Type B pancreatic cell (in vitro differentiated cells): ENCODE measurements at places on chromosomes 16 and 17.

GRCh38 chr16:85086347-85087291 is 25.7 kb downstream of the CIBAR2 start:
- H3K4me1 ChIP-seq = peaks cover 37% of the 10 kb centered on the region
- no peaks in the 10 kb centered on the region for H3K36me3 ChIP-seq
- H3K27ac ChIP-seq = no peak overlapping the region
- H3K27me3 ChIP-seq = no peaks in the 10 kb centered on the region
- DNase-seq = no peak

DNA sequence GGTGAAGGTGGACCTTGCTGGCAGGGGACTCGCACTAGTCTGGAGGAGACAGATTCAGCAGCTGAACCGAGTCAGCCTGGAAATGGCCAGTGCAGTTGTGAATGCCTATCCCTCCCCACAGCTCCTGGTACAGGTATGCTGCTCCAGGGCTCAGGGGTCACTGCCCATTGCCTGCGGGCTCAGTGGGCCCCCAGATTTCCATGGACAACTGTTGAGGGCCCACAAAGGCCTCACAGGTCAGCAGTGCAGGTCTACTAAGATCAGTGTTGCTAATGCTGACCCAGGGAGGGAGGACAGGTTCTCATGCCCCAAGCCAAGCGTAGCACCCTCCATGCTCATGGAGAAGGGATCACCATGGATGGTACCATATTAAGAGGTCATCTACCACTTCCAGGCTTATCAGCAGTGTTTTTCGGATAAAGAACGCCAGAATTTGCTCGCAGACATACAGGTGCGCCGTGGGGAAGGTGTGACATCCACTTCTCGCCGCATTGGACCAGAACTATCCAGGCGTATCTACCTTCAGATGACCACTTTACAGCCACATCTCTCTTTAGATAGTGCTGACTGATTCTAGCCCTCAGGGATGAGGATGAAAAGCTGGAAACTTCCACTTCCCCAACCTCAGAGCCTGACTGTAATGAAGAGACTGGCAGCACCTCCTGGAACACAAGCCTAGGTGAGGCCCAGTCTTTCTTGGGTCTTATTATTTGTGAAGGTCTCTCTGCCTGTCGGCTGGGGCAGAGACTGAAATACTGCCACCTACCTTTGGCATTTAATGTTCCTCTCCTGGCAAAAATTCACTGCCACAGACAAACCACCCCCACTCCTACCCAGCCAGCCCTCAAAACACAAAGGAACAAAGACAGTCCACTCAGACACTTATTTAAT is 7.6 kb downstream of the EME1 start:
- no peaks in the 10 kb centered on the region for H3K4me1 ChIP-seq
- no peak overlapping the region for H3K4me3 ChIP-seq
- H3K27me3 ChIP-seq = no peaks in the 10 kb centered on the region

DNA sequence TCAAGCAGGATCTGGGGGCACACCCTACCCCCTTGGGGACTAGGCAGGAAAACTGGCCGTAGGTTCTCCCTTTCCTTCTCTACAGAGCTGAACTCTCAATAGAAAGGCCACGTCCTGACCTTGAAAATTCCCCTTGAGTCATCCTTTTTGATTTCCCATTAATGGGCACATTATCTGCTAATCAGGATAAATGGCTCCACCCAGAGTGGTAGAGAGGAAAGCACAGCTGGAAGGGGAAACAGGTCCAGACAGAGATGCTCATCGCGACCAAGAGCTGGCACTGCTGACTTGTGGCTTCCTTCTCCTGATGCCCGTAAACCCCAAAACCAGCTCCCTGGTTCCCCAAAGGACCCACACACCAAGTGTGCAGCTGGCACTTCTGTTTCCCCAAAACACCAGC is 206.5 kb upstream of the CDH5 start:
- DNase-seq = no peak
- H3K36me3 ChIP-seq = no peaks in the 10 kb centered on the region
- peaks cover 2% of the 10 kb centered on the region for H3K4me1 ChIP-seq
- H3K27ac ChIP-seq = no peak overlapping the region

DNA sequence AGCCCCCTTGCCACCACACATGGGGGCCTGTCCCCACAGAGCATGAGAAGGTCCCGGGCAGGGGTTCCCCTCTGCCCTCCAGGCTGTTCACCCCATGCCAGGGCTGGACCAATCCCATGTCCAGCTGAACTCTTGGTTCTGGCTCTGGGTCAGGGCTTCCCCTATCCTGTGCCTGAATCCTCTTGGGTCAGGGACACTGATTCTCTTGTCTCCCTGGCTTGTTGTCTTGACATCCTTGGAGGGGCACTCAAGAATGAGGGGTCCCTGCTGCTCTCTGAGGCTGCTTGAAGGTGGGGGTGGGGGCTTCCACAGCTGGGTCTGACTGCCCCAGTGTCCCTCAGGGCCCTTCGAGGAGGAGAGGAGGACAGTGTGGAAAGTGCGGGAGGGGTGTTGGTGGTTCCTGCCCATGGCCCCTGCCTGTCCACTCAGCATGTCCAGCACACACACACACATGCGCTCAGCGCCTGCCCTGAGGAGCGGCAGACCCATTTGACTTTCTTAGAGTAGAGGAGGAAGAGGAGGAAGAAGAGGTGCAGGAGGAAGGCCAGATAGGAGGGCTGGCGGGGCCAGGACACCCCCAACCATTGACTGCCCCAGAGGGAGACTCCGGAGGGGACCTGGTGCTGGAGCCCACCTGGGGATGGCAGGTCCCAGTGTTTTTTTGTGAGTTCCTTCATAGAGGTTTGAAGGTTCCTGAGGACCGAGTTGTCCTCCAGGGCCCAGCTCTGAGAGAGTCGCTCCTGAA is 47.0 kb downstream of the TNFRSF13B start:
- H3K4me1 ChIP-seq = no peaks in the 10 kb centered on the region
- no peak for DNase-seq
- peaks cover 2% of the 10 kb centered on the region for H3K27me3 ChIP-seq
- no peak overlapping the region for H3K27ac ChIP-seq
- H3K4me3 ChIP-seq = no peak overlapping the region

DNA sequence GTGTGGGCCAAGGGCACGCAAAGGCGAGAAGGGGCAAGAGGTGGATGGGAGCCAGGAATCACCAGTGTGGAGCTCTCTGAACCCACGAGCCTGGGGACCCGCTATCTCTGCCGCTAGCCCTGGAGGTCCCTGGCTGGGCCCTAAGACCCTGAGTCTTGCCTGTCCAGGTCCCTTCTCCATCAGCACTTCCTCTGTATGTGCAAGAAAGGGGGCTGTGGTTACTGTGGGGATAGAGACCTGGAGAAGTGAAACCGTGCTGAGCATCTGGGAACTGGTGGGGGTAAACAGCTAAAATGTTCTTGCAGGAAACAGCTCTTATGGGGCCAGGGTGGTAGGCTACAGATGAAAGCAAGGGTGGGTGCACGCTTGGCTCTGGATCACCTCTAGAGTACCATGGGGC is 3.1 kb downstream of the SPNS3 start:
- no peak overlapping the region for H3K27ac ChIP-seq
- DNase-seq = no peak
- no peak overlapping the region for H3K4me3 ChIP-seq

- no peaks in the 10 kb centered on the region for H3K36me3 ChIP-seq
- H3K4me3 ChIP-seq = no peak overlapping the region
- peak overlapping the region; percentile 31 for H3K27ac ChIP-seq
- no peak for DNase-seq
- H3K27me3 ChIP-seq = peaks cover 27% of the 10 kb centered on the region
- peaks cover 19% of the 10 kb centered on the region for H3K4me1 ChIP-seq
Measured at GRCh38 chr16:84307209-84307954, 12.7 kb downstream of the WFDC1 start.
